RWPE2 (cell line): ENCODE measurements at places on chromosomes 11 and 22.

DNA sequence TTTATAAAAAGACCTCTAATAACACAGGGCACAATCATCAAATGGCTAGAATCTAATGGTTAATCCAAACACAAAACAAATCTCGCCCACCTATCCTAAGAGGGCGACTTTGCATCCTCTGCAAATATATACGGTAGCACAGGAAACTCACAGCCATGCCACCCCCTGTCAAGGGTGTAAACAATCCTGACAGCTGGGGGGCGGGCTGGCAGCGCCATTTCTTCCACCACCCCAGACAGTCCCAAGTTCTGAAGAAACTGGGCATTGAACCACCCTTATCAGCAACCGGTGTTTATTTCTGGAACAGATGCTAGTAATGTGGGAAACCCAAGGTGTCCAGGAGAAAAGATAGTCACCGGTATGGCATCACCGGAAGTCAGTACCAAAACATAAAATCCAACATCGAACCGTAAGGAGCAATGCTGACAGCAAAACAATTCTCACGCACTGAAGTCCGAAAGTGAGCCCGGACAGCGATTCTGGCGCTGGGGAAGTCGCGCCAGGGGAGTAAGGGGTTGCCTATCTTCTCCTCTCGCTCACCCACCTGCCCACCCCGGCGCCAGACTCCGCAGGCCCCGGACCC, 825 bp downstream of the FBXO3 start:
- peaks cover 22% of the 10 kb centered on the region for H3K4me1 ChIP-seq
- peak overlapping the region; percentile 77 for H3K4me3 ChIP-seq

DNA sequence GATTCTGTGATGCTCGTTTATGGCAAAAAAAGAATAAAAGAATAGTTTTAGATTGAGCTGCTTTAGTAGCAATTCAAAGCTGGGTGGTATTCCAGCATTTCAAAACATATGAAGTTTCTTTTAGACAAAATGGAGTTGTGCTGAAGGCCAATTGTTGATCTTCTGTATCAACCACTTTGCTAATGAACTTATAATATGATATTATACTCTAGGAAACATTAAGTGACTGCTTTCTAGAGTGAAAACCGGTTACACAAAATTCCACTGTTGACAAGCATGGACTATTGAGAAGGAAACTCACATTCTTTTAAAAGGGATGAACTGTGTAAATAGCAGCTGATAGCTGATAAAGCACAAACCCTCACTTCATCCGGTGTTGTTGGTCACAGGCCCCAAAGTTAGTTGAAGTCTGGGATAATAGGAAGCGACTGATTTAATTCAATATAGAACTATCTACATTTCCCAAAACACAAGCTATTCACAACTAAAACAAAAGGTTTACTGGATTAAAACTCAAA, 255.1 kb downstream of the CADM1 start:
- no peaks in the 10 kb centered on the region for H3K27me3 ChIP-seq
- H3K4me3 ChIP-seq: no peak overlapping the region
- H3K36me3 ChIP-seq: no peaks in the 10 kb centered on the region
- H3K4me1 ChIP-seq: no peaks in the 10 kb centered on the region
- DNase-seq: no peak
- H3K27ac ChIP-seq: no peak overlapping the region

DNA sequence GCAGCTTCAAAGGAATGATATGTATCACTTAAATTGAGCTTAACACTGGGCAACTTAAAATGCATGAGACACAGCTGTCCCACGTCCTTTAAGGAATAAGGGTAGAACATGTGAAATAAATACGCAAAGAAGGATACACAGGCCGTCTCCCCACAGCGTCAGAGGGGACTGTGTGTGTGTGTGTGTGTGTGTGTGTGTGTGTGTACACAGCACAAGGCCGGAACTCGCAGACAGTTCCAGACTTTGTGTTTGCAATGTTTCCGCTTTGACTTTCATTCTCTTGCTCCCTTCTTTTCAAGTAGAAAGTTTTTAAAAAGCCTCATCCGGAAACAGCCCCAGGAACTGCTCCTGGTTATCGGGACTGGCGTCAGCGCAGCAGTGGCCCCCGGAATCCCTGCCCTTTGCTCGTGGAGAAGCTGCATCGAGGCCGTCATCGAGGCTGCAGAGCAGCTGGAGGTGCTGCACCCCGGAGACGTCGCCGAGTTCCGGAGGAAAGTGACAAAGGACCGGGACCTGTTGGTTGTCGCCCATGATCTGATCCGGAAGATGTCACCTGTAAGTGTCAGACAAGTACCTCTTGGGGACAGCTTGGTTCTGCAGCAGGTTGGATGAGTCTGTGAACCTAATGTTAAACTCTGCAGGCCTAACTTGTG, 13.3 kb downstream of the FAM118A start:
- no peak for DNase-seq
- H3K4me1 ChIP-seq: peaks cover 10% of the 10 kb centered on the region
- H3K27me3 ChIP-seq: no peaks in the 10 kb centered on the region
- no peak overlapping the region for H3K4me3 ChIP-seq
- H3K27ac ChIP-seq: no peak overlapping the region

- H3K4me3 ChIP-seq: no peak overlapping the region
- H3K27ac ChIP-seq: peak overlapping the region; percentile 35
- H3K36me3 ChIP-seq: no peaks in the 10 kb centered on the region
Observed at GRCh38 chr11:15124528-15124927, 9.8 kb downstream of the INSC start.

DNA sequence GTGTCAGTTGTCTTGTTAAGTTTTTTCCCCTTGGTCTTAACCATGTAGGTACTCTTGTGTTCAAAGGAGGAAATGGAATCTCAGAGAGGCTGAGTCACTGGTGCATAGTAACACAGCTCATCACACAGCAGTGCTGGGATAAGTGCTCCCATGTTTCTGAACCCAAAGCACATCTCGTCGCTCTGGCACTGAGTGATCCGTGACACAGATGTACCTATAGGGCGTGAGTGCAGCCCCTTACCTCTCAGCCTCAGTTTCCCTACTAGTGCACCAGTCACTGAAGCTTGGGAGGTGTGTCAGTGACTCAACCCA, 234.0 kb downstream of the ST3GAL4 start:
- H3K27ac ChIP-seq: no peak overlapping the region
- H3K4me1 ChIP-seq: peaks cover 8% of the 10 kb centered on the region
- H3K36me3 ChIP-seq: no peaks in the 10 kb centered on the region
- no peak for DNase-seq
- no peaks in the 10 kb centered on the region for H3K27me3 ChIP-seq
- no peak overlapping the region for H3K4me3 ChIP-seq

DNA sequence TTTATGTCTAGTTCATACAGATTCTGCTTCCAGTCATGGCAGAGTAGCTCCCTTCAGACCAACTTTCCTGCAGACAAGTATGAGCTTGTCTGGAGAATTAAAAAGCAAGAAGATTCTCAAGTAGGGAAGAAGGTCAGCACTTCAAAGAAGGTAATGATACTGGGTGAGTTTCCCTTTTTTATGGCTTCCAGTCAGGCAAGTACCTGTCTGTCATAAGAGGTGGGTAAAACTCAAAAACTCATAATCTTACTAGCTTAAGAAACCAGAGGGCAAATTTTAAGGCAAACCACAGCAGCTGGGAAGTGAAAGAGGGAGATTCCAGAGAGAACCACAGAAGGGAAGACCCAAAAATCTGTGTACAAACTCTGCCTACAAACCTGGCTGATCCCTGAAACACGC, 54.2 kb downstream of the DENND5A start:
- peaks cover 7% of the 10 kb centered on the region for H3K36me3 ChIP-seq
- no peak for DNase-seq
- H3K27ac ChIP-seq: peak overlapping the region; percentile 64
- peaks cover 24% of the 10 kb centered on the region for H3K4me1 ChIP-seq
- H3K4me3 ChIP-seq: no peak overlapping the region
- H3K27me3 ChIP-seq: no peaks in the 10 kb centered on the region

DNA sequence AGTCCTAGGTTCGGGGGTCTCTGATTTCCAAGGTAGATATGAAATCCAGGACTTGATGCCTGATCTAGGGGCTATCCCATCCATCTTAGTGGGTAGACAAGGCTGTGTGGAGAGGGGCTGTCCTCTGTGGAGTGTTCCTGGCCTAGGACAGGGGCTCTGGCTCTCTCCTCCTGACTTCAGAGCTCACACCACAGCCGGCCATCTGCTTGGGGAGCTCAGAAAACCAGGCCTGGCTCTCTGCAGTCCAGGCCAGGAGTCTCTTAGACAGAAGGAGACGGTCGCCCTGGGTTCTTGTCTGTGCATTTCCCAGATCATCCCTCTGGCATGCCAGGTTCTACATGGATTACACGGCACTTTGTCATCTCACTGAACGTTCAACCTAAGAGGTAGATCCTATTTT, 17.9 kb downstream of the TUB start:
- no peaks in the 10 kb centered on the region for H3K27me3 ChIP-seq
- peak; percentile 38 for DNase-seq
- peaks cover 11% of the 10 kb centered on the region for H3K36me3 ChIP-seq
- H3K4me3 ChIP-seq: no peak overlapping the region
- no peak overlapping the region for H3K27ac ChIP-seq

DNA sequence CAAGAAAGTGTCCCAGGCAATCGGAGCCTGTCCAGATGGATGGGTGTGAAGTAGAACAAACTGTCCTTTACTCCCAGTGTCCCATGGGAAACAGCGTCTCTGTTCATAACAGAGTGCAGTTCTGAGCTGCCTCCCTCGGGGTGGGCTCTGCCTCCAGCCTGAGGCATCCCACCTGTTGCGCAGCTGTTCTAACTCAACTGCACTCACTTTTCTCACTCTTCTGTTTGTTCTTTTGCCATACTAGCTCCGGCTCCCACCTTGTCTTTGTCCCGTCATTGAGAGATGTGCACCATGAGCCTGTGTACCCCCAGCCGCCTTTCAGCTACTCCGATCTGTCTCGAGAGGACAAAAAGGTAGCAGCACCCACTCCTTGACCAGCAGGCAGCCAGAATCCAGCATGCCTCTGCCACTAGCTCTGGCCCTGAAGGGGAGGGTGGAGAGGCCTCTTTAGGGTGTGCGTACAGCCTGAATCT, 20.7 kb upstream of the CDC42EP2 start:
- H3K4me1 ChIP-seq: peaks cover 14% of the 10 kb centered on the region
- H3K27me3 ChIP-seq: no peaks in the 10 kb centered on the region
- H3K36me3 ChIP-seq: peaks cover 85% of the 10 kb centered on the region
- H3K4me3 ChIP-seq: no peak overlapping the region

DNA sequence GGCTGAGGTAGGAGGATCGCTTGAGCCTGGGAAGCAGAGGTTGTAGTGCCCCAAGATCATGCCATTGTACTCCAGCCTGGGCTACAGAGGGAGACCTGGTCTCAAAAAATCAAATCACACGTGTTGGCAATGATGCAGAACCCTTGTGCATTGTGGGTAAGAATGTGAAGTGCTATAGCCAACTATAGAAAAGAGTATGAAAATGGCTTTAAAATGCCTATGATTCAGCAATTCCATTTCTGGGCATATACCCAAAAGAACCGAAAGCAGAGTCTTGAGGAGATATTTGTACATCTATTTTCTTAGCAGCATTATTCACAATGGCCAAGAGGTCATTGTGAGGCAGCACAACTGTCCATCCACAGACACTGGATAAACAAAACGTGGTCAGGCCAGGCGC, 2.6 kb upstream of the FADS3 start:
- H3K4me1 ChIP-seq: peaks cover 8% of the 10 kb centered on the region
- H3K27ac ChIP-seq: no peak overlapping the region
- H3K36me3 ChIP-seq: peaks cover 7% of the 10 kb centered on the region
- H3K4me3 ChIP-seq: no peak overlapping the region
- DNase-seq: no peak

DNA sequence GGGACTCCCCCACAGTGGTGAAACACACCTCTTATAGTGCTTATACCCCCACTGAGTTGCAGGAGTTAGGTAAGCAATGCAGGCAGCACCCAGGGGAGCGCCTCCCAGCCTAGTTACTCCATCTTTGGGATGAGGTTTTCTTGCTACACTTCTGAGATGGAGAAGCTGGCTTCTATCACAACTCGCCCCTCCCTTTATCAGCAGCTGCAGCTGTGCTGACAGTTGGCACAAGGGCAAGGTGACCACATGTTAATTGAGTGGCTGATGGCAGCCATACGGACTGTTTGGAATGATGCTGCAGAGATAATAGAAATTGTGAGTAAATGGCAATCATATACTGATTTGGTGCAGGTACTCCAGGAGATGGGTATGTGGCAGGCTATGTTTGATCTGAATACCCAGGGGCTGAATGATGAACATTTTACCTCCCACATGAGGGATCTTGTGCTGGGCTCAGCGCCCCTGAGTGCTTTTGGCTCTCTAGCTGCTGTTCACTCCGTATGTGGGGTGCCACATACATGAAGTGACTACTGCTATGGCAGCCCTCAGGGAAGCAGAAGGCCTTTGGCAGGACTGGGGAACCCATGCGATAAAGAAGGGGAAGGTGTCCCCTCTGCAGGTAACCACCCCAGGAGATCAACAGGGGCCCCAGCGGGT, 29.2 kb upstream of the KCNA4 start:
- no peaks in the 10 kb centered on the region for H3K36me3 ChIP-seq
- no peak overlapping the region for H3K4me3 ChIP-seq
- no peaks in the 10 kb centered on the region for H3K27me3 ChIP-seq
- no peak for DNase-seq
- H3K27ac ChIP-seq: no peak overlapping the region

GRCh38 chr11:70595016-70595415, 196.7 kb downstream of the CTTN start:
- H3K27ac ChIP-seq: no peak overlapping the region
- DNase-seq: no peak
- H3K36me3 ChIP-seq: no peaks in the 10 kb centered on the region
- no peaks in the 10 kb centered on the region for H3K4me1 ChIP-seq
- H3K4me3 ChIP-seq: no peak overlapping the region

DNA sequence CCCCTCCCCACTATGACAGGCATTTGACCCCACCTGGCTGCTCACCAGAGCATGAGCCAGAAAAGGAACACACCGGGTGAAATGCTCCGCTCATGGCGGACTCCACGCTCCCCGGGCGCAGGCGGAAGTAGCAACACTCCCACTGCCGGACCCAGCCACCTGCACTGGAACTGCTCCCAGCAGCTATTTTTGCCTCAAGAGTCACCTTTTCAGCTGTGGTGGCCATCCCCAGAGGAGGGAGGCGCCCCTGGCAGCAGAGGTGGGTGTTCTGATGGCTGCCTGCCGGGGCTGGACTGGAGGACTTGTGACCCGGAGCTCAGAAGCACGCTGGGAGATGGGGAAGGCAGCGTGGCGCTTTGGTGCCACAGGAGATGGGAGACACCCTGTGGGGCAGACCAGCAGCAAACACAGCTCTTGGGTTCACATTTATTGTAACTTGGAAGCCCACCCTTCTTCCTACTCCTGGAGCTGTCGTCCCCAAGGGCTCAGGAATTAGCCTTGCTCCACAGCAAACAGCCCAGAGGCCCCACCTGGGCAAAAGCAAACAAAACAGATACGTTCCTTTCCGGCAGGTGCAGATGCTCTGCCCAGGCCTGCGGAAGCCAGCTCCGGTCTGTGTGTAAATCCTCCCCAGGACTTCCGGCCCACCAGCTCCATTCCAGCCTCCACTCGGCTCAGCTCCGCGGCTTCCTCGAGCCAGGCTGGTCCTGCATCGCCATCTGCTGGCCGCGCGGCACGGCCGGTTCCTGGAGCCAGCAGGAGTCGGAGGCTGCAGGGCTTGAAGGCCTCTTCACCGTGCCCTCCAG, 3.7 kb downstream of the RPS19BP1 start:
- H3K36me3 ChIP-seq: peaks cover 39% of the 10 kb centered on the region
- peak overlapping the region; percentile 22 for H3K27ac ChIP-seq
- no peak overlapping the region for H3K4me3 ChIP-seq

- DNase-seq: no peak
- no peaks in the 10 kb centered on the region for H3K27me3 ChIP-seq
- no peak overlapping the region for H3K4me3 ChIP-seq
- H3K4me1 ChIP-seq: peaks cover 15% of the 10 kb centered on the region
- H3K27ac ChIP-seq: peak overlapping the region; percentile 32
Observed at GRCh38 chr22:27880778-27881394, 38.2 kb downstream of the PITPNB start.

- no peak overlapping the region for H3K27ac ChIP-seq
- DNase-seq: no peak
- H3K36me3 ChIP-seq: no peaks in the 10 kb centered on the region
Observed at GRCh38 chr11:1918436-1919315, 827 bp upstream of the TNNT3 start.
